H7 (cell line): ENCODE measurements at places on chromosomes 4 and X. TPM values are rescaled to one million over a fixed set of nuclear protein-coding genes. Genes with fewer than 3 reads are reported as not detected.

- DNase-seq, result peak; percentile 65
These were observed 37.0 kb upstream of the ATP6AP2 start for GRCh38 chrX:40543661-40544328.

DNA sequence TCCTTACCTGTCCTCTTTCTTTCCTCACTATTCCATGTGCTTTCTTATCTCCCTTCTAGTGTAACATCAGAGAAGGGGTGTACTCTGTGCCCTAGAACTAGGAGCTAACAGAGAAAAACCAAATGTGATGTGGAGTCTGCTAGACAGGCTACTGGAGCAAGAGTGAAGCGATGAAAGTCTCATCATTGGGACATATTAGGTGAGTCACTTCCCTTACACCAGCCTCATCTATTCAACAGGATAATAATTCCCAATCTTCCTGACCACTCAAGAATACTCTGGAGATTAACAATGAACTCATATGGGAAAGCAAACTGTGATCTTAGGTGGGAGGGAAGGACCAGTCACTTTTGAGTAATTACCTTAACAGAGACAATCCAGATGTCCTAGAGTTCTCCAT lies 58.1 kb downstream of the RAB40A start:
- no peak for DNase-seq

DNA sequence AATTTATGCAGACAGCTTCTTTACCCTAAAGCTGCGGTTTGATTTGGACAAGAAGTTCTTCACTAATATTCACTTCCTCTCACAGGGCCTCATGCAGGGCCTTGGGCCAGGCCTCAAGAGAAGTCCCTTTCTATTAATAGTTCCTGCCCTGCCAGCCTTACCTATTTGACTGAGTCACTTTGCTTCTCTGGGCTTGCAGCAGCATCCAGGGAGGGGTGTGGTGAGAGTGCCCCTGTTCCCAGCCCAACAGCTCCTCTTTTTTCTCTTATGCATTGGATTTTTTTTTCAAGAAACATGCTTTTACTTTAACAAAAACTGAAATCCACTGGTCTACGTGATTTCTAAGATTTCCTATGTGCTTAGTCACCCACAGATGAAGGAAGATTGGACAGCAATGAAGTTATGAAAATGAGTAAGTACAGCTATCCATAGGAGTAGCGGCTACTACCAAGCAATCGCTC lies 26.7 kb downstream of the FAM156B start:
- no peak for DNase-seq

LRAT gene
- 15.8 and 35.1 TPM in 2 replicates for total RNA-seq
